DND-41 (cell line): ENCODE measurements at places on chromosomes 16 and 17.

DNA sequence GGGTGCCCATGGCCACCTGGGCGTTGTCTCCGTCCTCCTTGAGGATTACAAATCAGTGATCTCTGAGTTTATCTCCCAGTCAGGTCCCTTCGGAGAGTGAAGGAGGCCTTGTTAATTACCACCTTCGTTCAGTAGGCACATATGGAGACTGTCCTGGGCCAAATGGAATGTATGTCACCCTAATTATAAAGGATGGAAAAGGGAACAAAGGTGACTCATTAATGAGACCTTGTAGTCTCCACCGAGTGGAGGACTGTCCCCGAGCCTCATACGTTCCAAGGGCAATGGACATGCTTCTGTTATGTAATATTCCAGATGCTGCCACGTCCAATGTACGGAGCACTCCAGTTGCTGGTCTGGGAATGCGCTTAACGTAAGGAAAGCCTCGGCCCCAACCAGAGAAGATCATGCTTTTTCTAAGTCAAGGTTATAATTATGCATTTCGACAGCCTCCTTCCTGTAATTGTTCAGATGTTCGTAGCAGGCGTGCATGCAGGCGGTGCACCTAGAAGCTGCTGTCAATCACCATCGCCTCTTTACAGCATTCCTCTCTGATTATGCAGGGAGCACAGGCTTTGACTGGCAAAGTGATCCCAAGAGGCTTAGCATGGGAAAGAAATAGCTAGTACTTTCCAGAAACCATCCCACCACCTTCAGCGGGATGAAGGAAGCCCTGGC, 22.4 kb upstream of the SEC14L1 start:
- DNase-seq: no peak

GRCh38 chr16:68487669-68488068, 39.4 kb upstream of the SMPD3 start:
- DNase-seq: no peak

DNA sequence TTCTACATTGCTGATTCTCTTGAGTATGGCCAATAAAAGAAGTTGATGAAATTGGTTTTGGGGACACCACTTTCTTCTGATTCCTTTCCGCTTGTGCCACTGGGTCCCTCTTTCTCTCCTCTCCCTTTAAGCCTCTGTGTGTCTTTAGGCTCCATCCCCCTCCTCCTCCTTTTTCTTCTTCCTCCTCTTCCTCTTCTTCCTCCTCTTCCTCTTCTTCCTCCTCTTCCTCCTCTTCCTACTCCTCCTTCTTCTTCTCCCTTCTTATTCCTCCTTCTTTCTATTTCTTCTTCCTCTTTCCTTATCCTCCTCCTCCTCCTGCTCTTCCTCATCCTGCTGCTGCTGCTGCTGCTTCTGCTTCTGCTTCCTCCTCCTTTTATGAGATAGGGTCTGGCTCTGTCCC, 93.7 kb downstream of the CHD9NB start:
- DNase-seq: no peak

DNA sequence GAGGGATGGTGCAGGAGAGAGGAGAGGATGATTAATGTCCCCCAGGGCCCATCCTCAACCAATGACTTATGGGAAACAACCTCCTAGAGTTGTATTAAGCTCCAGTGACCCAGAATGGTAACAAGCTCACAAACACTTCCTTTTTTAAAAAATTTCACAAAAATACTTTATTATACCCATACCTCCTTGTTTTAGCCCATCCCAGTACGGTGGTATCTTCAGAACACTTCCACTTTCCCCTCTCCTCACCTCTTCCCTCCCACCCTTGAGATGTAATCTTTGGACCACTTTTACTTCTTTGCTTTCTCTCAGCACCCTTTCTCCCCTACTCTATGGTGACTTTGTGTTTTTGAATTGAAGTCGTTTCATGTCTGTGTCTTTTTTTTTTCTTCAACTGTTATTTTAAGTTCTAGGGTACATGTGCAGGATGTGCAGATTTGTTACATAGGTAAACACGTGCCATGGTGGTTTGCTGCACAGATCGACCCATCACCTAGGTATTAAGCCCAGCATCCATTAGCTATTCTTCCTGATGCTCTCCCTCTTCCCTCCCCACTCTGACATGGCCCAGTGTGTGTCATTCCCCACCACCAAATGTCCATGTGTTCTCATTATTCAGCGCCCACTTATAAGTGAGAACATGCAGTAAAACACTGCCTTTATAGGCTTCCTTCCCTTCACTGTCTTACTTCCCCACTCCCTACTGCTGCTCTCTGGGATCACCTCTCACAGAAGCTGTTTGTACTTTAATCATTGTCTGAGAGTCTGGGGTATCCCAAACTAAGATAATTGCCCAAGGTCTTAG, 124.5 kb downstream of the PRKCB start:
- DNase-seq: no peak

GRCh38 chr16:23395732-23396131, 57.3 kb downstream of the COG7 start:
- no peak for DNase-seq

- DNase-seq: no peak
Observed at GRCh38 chr16:69465083-69465721, 40.8 kb downstream of the CYB5B start.

GRCh38 chr17:51778842-51779241, 379.7 kb downstream of the CA10 start:
- no peak for DNase-seq

GRCh38 chr16:15954814-15955151, 5.4 kb downstream of the ABCC1 start:
- no peak for DNase-seq

GRCh38 chr17:6695051-6695450, 18.1 kb downstream of the SLC13A5 start:
- DNase-seq: no peak

DNA sequence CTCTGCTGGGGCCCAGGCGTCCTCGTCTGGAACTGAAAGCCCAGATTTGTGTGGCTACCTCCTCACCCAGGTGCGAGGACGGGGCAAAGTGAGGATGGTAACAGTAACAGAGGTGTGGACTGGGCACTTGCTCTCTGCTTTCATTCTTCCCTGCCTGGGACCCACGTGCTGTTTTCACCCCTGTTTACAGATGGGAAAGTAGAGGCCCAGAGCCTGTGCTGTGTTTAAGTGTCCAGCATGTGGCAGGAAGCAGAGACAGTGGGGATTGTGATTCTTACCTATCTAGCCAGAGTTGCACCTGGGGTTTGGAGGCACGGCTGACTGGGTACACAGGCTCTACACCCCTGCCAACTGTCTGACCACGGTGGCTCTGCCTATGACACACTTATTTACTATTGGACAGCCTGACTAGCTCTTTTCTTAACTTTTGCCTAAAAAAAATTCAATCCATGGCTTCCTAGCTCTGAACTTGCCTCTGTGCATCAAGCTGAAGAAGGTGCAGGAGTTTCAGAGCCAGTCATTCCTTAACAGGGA, 155.4 kb downstream of the CLEC16A start:
- no peak for DNase-seq

- DNase-seq: no peak
Observed at GRCh38 chr17:79538291-79538690, 72.6 kb downstream of the RBFOX3 start.

GRCh38 chr16:4087099-4087885, 28.9 kb downstream of the ADCY9 start:
- DNase-seq: no peak

DNA sequence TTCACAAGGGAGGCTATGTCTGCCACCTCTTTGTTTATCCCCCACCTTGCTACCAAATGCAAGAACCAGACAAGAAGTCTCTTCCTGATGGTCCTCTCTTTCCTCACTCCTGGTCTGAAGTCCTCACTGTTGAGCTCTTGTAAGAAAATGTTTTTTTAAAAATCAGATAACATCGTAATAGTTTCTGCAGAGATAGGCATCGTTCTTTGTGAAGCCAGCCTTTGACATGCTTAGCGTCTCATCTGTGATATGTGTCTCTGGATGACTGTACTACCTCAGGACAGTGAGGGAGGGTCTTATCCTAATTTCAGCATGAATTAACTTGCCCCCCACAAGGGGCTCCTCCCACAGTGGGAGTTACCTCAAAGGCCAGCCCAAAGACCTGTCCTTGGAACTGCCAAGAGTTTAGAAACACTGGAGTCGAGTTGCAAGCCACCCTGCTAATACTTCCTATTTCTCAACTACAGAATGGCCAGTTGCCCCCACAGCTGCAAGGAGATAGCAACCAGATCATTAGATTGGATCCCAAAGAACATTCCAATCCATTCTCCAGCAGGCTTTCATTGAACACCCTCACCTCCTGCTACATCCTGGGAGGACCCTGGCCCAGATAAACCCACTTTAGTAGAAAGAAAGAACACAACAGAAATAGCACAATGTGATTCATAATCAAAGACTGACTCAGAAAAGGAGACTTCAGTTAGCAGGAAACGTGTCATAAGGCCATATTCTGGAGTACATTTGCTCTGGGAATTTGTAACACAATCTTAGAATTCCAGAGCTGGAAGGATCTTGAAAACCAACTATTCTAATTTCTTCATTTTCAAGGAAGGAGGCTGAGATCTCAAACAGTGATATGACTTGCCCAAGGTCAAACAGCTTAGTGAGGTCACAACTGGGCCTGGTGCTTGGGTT, 151.0 kb downstream of the IRX3 start:
- no peak for DNase-seq

DNA sequence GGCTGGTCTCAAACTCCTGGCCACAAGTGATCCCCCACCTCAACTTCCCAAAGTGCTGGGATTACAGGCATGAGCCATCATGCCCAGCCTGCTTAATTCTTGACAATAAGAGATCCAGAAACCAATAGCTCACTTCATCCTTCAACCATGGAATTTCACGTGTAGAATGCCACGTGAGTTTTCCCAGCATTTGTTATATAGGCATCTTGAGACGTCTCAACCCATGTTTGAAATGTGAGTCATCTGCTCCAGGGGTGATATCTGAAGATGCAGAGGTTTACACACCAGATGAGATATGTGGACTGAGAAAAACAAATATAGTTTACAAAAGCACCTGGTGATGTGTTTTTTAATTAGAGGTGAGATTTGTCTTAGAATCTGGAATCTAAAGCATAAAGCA, 7.1 kb downstream of the TEKT3 start:
- no peak for DNase-seq

DNA sequence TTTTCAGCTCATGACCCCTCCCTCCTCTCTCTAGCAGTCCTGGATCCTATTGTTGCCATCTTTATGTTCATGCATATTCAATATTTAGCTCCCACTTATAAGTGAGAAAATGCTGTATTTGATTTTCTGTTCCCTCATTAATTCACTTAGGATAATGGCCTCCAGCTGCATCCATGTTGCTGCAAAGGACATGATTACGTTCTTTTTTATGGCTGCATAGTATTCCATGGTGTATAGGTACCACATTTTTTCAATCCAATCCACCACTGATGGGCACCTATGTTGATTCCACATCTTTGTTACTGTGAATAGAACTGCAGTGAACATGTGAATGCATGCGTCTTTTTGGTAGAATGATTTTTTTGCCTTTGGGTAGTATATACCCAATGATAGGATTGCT, 188.4 kb downstream of the FOXL1 start:
- DNase-seq: no peak

GRCh38 chr17:10394201-10394887, 21.5 kb upstream of the MYH13 start:
- no peak for DNase-seq

- DNase-seq: no peak
Observed at GRCh38 chr16:23258919-23259237, 43.2 kb upstream of the SCNN1B start.

DNA sequence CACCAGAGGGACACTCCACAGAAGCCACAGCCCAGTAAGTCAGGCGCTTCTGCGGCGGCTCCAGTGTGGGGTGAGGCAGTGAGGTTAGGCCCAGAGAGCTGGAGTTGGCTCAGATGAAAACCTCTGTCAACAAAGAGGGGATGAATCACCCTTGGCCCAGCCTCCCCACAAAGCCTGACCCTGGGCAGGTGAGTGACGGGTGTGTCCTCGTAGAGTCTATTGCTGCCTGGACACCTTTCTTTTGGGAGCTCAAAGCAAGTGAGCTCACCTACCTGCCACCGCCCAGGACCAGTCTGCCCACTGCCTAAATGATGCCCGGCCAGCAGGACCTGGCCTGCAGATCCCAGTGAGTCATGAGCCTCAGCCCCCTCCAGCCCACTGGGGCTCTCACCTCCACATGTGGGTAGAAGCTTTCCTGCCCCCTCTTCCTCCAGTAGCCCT, 24.9 kb upstream of the DBNDD1 start:
- no peak for DNase-seq

GRCh38 chr17:80888276-80889160, 103.1 kb upstream of the CHMP6 start:
- DNase-seq: no peak

- DNase-seq: no peak
Observed at GRCh38 chr17:13635951-13636350, 34.2 kb upstream of the HS3ST3A1 start.

DNA sequence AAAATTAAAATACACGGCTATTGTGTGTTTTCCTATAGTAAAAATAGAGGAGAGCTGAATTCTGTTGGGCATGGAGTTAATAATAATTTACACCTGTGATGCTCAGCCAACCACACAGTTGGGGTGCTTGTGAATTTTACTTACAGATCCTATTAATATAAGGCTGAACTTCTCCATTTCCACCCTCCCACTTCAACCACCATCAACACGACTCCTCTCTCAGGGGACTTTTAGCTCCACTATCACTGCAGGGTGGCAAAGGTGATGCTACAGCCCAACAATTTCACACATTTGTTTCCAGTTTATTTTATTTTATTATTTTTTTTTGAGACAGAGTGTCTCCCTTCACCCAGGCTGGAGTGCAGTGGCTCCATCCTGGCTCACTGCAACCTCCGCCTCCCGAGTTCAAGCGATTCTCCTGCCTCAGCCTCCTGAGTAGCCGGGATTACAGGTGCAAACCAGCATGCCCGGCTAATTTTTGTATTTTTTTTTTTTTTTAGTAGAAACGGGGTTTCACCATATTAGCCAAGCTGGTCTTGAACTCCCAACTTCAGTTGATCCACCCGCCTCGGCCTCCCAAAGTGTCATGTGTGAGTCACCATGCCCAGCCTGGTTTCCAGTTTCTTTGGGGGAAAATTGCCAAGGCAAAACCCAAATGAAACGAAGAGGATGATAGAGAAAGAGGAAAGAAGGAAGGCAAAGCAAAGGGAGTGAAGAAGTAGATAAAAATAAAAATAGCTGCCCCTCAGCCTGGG, 57.9 kb downstream of the GNA13 start:
- DNase-seq: no peak
